ENCODE measurements at places on chromosomes 2 and 18.

GRCh38 chr18:10949655-10950054, 199.7 kb downstream of the PIEZO2 start:
- no peak for DNase-seq

DNA sequence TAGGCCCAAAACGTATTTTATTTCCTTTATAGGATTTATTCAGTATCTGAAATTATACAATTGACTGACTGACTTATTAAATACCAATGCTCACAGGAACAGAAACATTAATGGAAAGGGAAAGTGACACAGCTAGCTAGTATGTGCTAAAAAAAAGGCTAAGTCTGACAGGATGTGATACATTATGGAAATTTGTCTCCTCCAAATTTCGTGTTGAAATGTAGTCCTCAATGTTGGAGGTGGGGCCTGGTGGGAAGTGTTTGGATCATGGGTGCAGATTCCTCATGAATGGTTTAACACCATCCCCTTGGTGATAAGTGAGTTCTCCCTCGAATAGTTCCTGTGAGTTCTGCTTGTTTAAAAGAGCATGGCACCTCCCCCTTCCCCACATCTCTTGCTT, 70.6 kb upstream of the WDR75 start:
- peak; percentile 69 for DNase-seq

DNA sequence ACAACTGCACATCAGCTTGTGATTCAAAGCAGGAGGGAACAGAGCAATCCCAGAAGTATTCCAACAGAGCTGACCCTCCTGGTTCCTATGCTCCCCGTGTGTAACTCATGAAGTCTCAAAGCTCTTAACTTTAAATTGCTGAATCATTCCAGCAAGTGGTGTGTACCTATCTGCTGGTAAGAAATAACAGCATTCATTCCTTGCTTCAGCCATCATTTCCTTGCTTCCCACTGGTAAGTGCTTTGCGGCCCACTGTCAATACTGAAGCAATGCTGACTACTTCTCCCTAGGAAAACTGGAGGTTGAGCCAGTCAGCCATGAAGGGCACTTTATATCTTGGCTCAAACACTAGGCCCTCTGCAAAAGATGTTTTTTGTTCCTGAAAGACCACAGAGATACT, 222.4 kb downstream of the EXOC6B start:
- DNase-seq, result no peak

DNA sequence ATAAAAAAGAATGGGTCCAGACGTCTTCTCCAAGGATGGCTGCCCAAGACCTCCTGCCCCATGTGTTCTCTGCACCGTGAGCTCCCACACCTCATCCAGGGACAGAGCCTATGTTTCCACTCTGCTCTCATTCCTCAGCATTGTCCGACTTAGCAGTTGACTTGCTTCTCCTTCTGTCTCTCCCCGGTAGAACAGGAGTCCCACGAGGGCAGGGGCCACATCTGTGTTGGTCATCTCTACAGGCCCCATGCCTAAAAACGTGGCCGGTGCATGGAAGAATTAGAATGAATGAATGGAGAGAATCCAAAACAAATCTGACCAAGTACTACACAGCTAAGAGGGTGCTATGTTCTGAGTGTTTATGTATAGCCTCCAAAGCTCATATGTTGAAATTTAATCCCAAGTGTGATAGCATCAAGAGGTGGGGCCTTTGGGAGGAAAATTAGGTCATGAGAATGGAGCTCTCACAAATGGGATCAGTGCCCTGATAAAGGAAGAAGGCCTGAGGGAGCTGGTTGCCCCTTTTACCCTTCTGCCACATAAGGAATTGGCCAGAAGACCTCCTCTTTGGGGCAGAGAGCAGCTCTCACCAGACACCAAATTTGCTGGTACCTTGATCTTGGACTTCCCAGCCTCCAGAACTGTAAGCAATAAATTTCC, 55.9 kb downstream of the FAM178B start:
- no peak for DNase-seq

DNA sequence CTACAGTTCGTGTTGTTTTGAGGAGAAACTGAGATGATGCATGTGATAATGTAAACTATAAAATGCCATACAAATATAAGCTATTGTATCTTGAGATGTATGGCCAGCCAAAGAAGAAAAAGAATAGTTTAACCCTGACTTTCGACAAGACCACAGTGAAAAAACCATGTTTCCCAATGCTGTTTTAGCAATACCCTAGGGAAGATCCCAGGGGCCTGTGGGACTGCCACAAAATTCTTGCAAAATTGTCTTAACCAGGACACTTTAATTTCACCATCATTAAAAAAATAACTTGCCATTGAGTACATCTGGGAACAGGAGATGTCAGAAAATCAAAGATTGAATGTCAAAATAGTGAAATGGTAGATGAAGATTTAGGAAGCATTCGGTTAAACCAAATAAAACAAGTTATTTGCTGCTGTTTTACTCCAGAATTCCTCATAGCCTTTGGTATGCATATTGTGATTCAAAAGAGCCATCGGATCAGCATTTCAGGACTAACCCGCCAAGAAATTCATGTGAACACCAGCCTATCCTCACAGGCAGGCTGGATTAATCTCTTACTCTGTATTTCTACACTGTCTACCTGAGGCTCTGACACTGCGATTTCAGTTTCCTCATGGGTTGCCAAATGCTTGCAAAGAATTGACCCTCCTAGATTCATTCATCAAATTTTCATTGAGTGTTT, 49.0 kb upstream of the SP3 start:
- no peak for DNase-seq

DNA sequence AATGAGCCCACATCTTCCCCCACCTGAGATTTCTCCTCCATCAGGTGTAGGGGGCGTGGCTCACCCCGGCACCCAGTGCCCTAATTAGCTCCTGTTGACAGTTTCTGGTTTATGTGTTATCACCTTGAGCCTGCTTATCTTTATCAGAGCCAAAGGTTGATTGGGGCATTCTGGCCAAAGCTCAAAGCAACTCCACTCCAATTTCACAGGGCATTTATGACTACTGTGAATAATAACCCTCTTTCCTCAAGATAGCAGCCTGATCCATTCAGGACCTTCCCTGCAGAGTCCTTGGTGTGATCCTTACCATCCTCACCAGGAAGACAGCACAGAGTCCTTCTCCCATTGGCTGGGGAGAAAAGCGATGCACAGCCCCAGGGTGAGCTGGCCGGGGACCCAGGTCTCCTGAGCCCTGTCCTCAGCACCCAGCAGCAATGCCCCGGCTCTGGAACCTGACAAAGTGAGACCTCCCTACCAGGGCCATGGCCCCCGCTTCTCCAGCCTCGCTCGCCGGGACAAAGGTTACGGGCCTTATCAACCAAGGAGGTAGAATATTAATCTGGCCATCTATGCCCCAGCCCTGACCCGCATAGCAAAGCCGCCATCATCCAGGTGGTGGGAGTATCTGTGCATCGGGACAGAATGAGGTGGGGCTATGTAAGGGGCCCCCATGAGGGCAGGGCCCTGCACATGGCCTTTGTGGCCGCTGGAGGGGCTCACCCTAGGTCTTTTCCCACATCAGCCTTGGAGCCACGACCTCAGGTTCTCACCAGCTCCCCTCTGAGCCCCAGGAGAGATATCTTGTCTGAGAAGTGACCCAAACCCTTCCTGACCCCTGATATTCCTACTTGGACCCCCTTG, 64.5 kb downstream of the ZFP36L2 start:
- DNase-seq, result no peak

GRCh38 chr2:81436256-81436655, 1131.7 kb upstream of the LRRTM1 start:
- no peak for DNase-seq

GRCh38 chr2:65595630-65596029, 163.2 kb upstream of the SPRED2 start:
- DNase-seq, result no peak

DNA sequence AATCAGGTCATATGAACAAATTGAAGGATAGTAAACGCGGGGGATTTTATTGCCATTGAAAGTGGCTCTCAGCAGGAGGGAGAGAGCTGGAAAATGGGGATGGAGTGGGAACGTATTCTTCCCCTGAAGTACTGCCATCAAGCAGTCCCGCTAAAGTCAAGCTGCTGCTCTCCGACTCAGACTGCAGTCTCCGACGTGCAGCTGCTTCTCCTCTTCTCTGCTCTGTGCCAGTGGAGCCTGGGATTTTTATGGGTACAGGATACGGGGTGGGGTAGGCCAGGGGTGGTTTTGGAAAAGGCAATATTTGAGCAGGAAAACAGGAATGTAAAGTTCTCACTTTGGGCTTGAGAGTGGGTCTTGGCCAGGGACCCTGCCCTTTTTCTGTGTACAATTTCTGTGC, 33.0 kb downstream of the KCTD18 start:
- DNase-seq, result peak; percentile 67
